ENCODE measurements at places on chromosomes 2 and 18. TPM values are rescaled to one million over a fixed set of nuclear protein-coding genes. Genes with fewer than 3 reads are reported as not detected.

DNA sequence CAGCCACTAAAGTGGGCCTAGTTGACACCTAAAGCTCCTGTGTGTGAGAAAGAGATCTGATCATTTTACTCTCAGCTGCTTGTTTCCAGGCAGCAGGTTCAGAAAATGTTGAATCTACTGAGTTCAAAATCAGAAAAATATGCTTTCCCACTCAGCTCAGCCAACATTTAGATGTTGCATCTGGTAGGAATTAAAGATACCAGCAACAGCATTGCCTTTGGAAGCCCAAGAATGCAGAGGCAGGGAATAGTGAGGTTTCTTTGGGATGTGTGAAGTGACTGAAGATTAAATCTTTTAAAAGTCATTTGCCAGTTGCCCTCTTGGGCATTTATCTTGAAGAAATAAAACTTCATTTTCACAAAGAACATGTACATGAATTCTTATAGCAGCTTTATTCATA lies 33.9 kb upstream of the DOCK10 start:
- no peaks in the 10 kb centered on the region for H3K4me1 ChIP-seq
- no peaks in the 10 kb centered on the region for H3K36me3 ChIP-seq
- DNase-seq, result no peak
- H3K27ac ChIP-seq, result no peak overlapping the region

GRCh38 chr18:59876310-59876626 lies 23.5 kb upstream of the PMAIP1 start:
- no peak overlapping the region for H3K4me3 ChIP-seq
- no peak for DNase-seq
- H3K4me1 ChIP-seq, result peaks cover 19% of the 10 kb centered on the region
- no peaks in the 10 kb centered on the region for H3K36me3 ChIP-seq
- no peak overlapping the region for H3K27ac ChIP-seq
- no peaks in the 10 kb centered on the region for H3K27me3 ChIP-seq

DNA sequence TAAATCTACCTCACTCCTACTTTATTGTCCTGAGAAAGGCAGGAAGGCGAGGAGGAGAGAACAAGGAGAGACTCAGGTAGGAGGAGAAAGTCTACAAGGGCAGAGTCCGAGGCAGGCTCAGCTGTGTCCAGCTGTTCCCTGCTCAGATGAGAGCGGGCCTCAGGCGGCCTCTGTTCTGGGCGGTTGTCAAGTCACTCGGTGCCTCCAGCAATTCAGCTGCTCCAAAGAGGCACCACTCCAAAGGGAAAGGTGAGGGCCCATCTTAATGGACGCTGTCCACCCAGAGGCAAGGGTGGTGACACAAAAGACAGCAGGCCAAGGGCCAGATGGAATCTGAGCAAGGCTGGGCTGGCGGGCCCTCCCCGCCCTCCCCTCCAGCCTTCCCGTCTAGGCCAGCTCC lies 101.4 kb upstream of the EPAS1 start:
- H3K27ac ChIP-seq, result no peak overlapping the region
- H3K4me1 ChIP-seq, result peaks cover 23% of the 10 kb centered on the region
- no peak for DNase-seq
- H3K27me3 ChIP-seq, result no peaks in the 10 kb centered on the region
- H3K4me3 ChIP-seq, result no peak overlapping the region

GRCh38 chr18:658947-659533 lies 1.6 kb downstream of the TYMS start:
- peak overlapping the region; percentile 89 for H3K27ac ChIP-seq
- no peak for DNase-seq
- H3K27me3 ChIP-seq, result no peaks in the 10 kb centered on the region
- peaks cover 56% of the 10 kb centered on the region for H3K36me3 ChIP-seq

DNA sequence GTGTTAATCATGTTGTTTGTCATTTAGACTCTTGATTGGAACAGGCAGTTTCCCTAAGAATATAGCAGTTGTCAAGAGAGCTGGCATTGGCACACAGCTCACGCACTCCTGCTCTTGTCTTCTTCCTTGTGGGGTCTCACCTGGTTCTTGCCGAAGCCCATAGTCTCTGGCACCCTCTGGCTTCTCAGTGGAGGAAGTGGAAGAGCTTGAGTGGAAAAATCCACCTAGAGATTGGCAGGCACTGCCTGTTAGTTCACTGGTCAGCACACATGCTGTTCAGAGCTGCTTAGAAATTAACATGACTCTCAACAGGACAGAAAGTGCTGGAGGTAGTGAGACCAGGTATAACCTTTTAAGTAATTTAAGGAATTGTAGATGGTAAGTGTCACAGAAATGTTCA lies 28.3 kb downstream of the SCTR start:
- H3K4me1 ChIP-seq, result no peaks in the 10 kb centered on the region
- no peak overlapping the region for H3K4me3 ChIP-seq
- H3K36me3 ChIP-seq, result no peaks in the 10 kb centered on the region
- peaks cover 22% of the 10 kb centered on the region for H3K27me3 ChIP-seq

Gene UGT1A8
- total RNA-seq, result not detected

Gene ATP8B1
- not detected for total RNA-seq

Gene ANTXR1
- total RNA-seq, result not detected

Gene LRRC30
- total RNA-seq, result not detected

Gene TLX2
- total RNA-seq, result 3.3 TPM

Gene GKN2
- not detected for total RNA-seq

All from activated CD4-positive, alpha-beta memory T cell treated with anti-CD3 and anti-CD28 coated beads, Interleukin-2, amount 10 ng/mL, durations not matched to agents 7 days and 5 days (primary cell).